NCI-H1092 (cell line): ENCODE measurements at places on chromosomes 7 and 10.

DNA sequence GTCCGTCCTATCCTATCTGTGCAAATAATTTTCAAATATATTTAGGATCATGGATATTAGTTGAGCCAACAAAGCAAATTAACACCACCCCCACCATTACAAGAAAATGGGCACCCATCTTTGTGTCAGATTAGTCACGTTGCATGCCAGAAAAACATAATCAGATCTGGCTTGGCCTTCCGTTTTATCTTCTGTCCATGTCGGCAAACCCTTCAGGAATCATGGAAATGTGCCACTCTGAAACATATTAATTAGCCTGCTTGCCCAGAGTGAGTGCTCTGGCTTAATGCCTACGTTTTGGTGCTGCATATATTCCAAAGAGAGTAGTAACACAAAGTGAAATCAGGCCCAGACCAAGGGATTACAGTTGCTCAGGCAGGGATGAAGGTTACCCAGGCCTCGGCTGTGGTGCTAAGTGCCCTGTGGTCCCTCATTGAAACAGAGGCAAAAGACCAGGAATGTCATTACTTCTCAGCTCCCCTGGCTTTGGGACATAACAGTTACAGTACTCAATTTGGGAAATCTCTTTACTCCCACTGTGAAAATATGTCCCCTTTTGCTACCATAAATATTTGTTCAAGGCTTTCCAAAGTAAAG, 154.0 kb upstream of the LSM8 start:
- DNase-seq, result peak; percentile 61

GRCh38 chr7:141242568-141242967, 168.7 kb downstream of the TMEM178B start:
- DNase-seq, result no peak

DNA sequence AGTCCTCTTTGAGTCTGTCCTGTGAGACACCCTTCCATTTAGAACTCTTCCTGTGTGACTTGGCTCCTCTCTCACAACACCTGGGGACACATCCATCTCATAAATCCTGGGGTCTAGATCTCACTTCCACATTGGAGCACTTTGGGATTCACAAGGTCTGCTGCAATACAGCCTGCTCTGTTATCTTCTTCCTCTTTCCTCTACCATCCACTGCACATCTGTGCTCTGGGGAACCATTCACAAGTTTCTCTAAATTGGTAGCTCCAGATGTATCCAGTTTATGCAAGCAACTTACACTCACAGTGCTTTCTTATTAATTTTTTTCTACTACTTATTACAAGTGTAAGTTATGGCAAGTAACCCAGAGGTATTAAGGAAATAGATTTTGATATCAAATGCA, 5.5 kb upstream of the FIGNL1 start:
- no peak for DNase-seq

GRCh38 chr7:24378871-24379616, 95.1 kb downstream of the NPY start:
- DNase-seq, result no peak

- no peak for DNase-seq
These were observed 87.7 kb downstream of the NKX6-2 start for GRCh38 chr10:132698211-132698751.

DNA sequence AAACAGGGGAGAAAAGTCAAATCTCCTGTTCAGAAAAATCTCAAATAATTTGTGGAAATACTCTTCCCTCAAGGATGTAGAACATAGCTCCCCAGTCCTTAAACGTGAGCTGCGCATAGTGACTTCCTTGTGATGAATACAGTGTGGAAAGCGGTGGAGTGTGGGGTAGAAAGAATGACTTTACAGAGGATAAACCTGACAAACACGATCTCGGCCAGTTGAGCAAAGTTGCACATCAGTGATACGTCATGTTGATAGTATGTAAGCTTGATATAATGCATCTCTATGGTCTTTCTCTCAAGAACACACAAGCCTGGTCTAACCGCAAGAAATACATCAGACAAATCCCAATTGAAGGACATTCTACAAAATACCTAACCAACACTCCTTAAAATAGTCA, 32.0 kb upstream of the ZCCHC24 start:
- DNase-seq, result no peak

DNA sequence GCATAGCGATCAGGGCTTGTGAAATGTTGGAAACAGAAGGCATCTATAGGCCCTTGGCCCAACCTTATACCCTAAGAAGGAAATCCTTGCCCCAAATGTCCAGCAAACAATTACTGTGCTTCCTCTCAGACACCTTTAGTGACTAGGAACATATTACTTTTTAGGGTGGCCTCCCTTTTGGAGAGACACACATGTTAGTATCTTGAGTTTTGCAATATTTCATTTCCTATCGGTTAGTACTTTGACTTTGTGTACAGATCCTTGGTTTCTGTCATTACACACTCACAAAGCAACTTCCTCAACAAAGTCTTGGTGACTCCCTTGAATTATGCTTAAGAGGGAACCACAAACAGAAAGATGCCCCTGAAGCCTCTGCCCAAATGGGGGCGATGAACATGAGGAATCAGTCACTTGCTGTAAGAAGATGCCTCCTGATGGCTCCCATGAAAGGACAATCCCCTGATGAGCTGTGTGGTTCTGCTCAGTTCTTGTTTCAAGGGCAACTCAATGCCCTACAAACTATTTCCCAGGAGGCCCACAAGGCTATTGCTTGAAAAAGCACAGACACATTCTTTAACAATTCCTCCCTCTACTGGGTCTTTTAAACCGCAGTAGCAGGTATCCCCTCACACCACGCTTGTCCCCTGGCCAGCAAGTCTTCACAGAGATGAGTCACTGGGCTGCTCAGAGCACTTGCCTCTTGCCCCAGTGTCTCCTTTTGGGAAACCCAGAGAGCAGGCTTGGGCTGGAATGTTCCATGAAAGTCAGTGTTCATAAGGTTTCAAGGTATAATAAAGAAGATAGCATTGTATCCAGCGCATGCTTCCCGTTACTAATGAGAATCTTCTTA, 196.2 kb downstream of the FANK1 start:
- DNase-seq, result no peak

DNA sequence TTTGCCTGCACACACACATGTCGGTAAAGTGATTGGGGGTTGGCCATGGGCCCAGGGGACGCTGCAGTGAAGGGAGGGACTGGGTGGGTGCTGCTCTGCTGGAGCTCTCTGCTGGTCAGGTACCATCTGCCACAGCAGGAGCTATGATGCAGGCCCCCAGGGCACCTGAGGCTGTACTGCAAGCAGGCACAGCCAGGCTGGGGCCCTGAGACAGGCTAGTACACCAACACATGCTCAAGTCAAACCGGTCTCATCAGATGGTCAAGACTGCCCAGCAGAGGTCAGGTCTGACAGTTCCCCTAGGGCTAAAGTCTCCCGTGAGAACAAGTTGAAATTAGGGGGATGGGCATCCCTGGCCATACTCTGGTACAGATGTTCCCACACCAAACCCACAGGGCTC, 118.3 kb upstream of the THSD7A start:
- no peak for DNase-seq

- DNase-seq, result no peak
These were observed 4.7 kb upstream of the NRF1 start for GRCh38 chr7:129606803-129607202.

DNA sequence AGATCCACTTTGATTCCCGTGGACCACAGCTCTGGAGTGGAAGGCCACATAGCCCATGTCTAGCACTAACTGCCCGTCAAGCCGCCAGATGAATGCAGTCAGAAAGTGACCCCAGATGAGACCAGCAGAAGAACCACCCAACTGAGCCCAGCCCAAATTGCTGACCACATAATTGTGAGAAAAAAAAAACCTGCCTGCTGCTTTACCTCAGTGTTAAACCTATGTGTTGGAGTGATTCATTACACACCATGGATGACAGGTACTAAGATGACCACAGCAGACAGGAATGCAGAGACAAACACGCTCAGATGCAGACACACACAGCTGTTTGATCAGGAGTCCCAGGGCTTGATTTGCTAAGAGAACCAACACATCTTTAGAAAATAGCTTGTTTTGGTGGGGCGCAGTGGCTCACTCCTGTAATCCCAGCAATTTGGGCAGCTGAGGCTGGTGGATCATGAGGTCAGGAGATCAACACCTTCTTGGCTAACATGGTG, 168.1 kb upstream of the PPP2R2D start:
- no peak for DNase-seq

DNA sequence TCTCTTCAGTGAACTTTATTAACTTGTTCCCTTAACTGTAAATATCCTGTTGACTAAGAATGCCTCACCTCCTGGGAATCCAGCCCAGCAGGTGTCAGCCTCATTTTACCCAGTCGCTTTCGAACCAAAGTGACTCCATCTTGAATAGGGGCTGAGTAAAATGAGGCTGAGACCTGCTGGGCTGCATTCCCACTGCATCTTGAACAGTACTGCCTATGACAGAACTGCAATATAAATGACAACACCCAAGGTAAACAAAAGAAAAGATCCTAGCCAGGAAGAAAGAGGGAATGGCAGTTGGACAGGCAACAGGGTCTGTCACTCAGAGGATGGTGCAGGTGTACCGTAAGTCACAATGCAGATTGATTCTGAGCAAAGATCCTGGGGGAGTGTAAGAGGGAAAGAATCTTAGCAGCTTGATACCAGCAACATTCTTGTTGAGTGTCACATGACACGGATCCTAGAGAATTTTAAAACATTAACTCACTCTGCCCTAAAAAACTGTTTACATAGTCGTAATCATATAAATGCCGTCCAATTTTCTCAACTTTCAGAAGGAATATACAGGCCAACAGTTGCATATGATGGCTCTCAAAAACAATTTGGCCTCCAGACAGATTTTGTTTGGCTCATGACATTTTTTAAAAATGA, 4.4 kb upstream of the FAM107B start:
- no peak for DNase-seq
